Melanocyte of skin (primary cell): ENCODE measurements at places on chromosomes 13 and 19. TPM values are rescaled to one million over a fixed set of nuclear protein-coding genes. Genes with fewer than 3 reads are reported as not detected.

EML2 gene
- 58.5 and 64.0 TPM in 2 replicates for total RNA-seq

CCL25 gene
- not detected in 2 replicates for total RNA-seq

SIGLEC5 gene
- total RNA-seq, result not detected in 2 replicates

ZGLP1 gene
- 0.33 and 0.77 TPM in 2 replicates for total RNA-seq

CYP4F2 gene
- total RNA-seq, result not detected in 2 replicates
